ENCODE measurements at places on chromosomes 16 and 17.
A peak's percentile ranks its signal among the peaks of the same experiment; 100 is the strongest.

DNA sequence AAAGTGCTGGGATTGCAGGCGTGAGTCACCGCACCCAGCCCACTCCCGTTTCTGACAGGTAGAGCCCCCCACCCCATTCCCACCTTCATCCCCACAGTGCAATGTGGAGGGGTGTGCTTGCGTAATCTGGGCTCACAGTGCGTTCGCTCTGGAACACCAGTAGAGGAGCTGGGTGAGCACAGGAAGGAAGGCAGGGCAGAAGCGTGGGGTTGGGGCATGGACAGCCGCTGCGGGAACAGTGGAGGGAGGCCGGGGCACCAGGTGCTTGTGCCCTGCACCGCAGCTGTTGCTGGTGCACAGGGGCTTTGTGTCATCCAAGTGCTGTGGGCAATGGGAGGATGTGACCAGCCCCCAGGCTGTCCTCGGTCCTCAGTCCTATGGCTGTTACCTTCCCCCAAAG, 24.7 kb downstream of the KDM8 start:
- DNase-seq: no peak

- DNase-seq: no peak
Measured at GRCh38 chr17:17172990-17173389, 33.1 kb downstream of the PLD6 start.

DNA sequence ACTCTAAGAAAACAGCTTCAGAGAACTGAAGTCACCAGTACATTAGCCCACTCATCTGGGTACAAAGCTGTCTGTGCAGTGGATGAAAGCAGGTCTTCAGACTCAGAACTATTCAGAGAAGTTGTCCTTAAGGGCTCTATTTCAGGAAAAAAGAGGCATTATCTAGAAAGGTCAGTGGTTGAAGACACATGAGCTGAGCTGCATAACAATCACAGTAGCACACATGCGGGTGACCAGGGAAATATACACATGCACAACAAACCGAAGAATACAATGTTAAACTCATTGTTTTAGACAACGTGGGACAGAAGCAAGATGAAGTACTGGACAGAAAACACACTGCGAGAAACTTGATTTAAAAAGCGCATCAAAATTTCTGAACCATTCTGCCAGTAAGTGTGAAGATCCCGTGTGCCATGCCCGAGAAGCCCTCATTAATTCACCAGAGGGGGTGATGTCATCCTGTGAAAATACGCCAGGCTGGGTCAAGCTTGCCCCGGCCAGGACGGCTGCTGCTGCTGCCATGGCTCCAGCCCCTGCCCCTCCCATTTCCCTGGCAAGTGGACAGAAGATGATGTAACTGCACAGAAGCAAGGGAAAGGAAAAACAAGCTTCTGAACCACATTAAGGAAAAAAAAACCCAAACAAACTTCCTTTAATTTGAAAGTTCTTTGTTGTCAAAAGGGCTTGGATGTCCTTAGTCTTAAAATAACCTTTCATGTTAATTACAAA, 10.1 kb downstream of the DYNC1LI2 start:
- DNase-seq: no peak

DNA sequence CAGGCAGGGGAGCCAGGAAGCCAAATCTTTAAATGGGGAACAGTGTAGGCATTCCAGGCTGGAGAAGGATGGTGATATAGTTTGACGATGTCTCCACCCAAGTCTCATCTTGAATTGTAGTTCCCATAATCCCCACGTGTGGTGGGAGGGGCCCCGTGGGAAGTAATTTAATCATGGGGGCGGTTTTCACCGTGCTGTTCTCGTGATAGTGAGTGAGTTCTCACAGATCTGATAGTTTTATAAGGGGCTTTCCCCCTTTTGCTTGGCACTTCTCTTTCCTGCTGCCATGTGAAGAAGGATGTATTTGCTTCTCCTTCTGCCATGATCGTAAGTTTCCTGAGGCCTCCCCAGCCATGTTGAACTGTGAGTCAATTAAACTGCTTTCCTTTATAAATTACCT, 28.8 kb downstream of the GINS3 start:
- no peak for DNase-seq

GRCh38 chr17:81309140-81309858, 14.2 kb upstream of the SLC38A10 start:
- DNase-seq: peak; percentile 38

DNA sequence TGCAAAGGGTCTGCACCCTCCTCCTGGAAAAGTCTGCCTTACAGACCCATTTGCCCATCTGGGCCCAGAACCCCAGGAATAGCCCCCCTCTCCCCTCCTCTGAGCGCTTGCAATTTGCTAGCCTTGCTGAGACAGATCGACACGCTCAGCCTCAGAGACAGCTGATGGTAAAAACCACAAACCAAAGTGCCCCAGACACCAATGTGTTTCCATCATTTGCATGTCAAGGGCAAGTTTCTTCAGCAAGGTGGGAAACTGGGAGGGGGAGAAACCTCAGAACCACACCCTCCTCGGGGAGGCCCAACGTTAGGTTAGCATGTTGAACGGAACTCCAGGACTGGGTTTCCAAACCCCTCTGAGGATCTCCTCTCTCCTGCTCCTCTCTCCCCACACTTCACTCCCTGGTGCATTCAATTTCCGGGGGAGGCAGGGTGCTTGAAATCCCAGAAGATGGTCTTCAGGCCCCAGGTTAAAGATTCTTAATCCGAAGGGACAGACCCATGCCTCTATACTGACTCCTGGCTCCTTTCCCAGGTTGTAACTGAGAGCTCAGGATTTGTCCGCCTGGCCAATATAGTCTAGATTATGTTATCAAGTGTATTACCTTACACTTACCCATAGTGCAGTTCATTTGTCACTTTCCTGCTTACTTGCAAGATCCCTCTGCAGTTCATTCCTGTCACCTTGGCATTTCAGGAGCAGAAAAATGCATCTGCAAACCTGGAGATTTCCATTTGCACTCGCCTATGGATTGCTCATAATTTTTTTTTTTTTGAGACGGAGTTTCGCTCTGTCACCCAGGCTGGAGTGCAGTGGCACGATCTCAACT, 1.3 kb upstream of the CUEDC1 start:
- peak; percentile 59 for DNase-seq

DNA sequence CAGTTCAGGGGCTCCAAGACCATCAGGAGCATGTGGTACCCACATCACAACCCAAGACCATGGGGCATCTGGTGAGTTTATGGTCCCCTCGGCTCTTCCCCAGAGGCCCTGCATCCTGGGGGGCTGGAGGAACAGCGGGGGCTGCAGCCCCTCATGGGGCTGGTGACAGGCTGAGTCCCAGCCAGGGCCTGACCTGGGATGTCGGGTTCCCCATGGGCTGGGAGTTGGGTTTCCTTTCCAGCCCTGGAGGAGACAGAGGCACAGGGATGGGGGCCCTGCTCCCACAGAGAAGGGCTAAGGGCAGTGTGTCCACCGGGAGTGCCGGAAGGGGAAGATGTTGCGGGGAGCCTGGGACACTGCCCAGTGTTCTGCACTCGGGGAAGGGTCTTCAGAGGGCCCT, 82.4 kb downstream of the GOSR1 start:
- no peak for DNase-seq

DNA sequence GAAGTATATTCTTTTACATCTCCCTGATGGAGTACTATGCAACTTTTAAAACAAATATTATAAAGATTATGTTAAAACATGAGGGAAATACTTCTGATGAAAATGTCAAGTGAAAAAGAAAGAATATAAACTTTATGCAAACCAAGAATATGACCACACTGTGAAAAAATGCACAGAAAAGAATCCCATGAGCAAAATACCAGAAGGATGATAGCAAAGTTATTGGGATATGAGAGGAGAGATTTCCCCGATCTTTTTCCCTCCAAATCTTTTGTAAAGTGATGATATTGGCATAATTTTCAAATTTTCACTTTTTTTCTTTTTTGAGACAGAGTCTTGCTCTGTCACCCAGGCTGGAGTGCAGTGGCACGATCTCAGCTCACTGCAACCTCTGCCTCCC, 36.6 kb upstream of the SMURF2 start:
- no peak for DNase-seq

GRCh38 chr17:33493566-33493965, 200.5 kb upstream of the ASIC2 start:
- no peak for DNase-seq

- DNase-seq: no peak
Measured at GRCh38 chr16:24217461-24217860, 38.7 kb upstream of the CACNG3 start.

GRCh38 chr17:50217591-50217990, 16.2 kb upstream of the COL1A1 start:
- DNase-seq: no peak

GRCh38 chr17:44760474-44761308, 1.9 kb downstream of the ADAM11 start:
- DNase-seq: no peak

GRCh38 chr17:70622368-70623260, 453.3 kb downstream of the KCNJ2 start:
- DNase-seq: peak; percentile 16

DNA sequence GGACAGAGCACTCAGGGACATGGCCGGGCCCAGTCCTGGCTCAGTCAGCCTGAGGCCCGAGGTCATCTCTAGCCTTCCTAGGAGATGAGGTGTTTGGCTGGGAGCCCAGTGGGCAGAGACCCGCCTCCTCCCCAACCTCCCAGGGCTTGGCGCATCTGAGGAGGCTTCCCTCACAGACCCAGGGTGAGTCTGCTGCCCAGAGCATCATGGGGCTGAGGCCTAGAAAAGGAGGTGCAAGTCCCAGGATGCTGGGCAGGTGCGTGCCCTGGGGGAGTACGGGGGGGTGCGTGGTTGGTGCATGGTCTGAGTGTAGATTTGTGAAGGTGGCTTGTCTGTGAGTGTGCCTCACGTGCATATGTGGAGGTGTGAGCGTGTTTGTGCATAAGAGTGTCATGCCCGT, 4.7 kb downstream of the PDE6G start:
- no peak for DNase-seq

GRCh38 chr17:8125154-8125946, 1.4 kb upstream of the HES7 start:
- peak; percentile 94 for DNase-seq

DNA sequence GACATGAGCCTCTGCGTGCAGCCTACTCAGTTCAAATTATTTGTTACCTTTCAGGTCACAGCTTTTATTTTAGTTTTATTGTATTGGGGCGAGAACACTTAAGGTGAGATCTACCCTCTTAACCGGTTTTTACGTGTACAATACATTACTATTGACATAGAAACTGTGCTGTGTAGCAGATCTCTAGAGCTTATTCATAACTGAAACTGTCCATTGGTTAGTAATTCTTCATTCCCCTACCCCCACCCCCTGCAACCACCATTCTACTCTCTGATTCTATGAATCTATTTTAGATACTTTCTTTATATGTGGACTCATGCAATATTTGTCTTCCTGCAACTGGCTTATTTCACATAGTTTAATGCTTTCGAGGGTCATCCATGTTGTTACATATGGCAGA, 43.5 kb downstream of the KNOP1 start:
- DNase-seq: no peak

DNA sequence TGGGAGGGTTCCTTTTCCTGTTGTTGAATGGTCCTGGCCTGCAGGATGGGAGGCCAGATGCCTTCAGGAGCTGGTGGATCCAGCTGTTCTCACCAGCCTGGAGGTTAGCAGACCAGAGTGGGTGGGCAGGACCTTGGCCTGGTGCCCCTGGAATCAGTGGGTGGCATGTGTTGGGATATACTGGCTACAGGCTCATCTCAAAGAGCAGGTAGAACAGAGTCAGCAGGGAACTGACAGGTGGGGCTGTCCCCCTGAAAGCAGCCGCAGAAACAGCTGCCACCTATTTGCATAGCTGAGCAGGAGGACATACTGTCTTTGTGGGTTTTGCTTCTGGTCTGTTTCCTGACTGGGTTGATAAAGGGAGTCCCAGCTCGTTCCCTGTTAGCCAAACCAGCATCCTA, 144.1 kb downstream of the RAB11FIP4 start:
- peak; percentile 65 for DNase-seq

DNA sequence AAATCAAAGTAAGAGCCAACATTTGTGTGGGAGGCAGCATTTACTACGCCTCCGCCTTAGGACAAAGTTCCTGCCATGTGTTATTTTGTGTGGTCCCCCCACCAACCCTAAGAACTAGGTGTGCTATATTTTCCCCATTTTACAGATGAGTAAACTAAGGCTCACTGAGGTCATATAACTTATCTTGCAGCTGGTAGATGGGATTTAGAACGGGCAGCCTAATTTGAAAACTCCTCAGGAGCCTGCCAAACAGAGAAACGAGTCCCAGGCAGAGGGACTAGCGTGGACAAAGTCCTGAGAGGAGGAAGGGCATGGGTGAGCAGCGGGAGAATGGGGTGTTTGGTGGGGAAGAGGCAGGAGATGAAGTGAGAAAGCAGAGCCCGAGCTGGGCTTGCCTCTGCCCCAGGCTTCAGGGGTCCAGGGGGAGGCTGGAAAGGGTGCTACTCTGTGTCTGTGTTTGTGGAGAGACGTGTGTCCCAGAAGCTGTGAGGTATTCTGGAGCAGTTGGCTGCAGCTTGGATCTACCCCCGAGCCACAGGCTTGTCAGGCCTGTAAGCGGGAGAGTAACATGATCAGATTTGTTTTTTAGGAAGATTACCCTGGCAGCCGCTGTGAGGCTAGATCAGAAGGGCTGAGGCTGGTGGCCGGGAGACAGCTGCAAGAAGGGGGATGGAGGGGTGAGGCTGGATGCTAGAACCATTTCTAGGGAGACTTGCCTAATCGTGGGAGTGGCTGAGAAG, 5.0 kb downstream of the MLLT6 start:
- DNase-seq: no peak
